ENCODE measurements at places on chromosomes 2 and 18.

DNA sequence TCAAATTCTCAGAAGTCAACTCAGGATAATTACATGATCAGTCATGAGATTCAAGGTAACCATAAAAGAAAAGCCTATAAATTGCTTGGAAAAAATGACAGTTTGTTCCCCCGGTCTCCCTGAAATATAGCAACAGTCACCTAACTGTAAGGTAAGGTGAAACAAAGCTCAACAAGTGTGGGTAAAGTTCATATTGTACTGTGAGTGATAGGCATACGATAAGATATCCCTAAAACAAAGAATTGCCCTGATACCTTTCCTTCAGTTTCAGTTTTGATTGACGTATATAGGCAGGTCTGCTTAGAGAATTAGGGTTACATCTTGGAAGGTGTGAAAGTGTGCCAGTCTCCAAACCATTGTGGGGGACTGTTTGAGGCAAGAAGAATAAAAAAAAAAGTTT lies 4.0 kb upstream of the CCBE1 start:
- no peak for DNase-seq

GRCh38 chr2:180324182-180324581 lies 317.1 kb upstream of the CWC22 start:
- DNase-seq = no peak

DNA sequence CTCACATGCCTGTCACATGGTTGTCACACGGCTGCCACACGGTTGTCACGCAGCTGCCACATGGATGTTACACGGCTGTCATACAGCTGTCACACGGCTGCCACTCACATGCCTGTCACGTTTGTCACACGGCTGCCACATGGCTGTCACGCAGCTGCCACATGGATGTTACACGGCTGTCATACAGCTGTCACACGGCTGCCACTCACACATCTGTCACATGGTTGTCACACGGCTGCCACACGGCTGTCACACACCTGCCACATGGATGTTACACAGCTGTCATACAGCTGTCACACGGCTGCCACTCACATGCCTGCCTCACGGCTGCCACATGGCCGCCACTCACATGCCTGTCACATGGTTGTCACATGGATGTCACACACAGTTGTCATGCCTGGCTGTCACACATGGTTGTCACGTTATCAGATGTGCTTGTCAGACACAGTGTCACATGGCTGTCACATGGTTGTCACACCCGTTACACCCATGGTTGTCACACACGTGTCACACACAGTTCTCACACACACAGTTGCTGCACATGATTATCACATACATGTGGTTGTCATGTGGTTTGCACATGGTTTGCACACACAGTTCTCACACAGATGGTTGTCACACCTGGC lies 19.4 kb downstream of the KCNG2 start:
- DNase-seq = no peak

GRCh38 chr2:231674587-231675338 lies 33.6 kb upstream of the PTMA start:
- DNase-seq = no peak

DNA sequence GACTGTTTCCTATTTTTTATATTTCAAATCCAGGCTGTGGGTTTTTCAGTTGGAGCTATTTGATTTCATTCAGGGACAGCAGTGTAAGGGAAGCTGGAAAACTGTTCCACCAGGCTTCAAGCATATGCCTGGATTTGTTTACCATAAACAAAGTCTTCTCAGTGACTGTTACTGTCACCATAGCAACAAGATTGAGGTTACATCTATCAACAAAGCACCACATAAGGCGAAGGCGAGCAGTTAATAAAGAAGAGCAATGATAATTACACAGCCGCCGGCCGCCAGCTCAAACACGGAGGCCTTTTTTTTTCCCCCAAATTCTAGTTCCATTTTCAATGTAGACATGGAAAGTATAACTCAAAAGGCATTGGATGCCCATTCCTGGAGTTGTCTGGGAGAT lies 553.7 kb upstream of the SYT4 start:
- DNase-seq = no peak

- no peak for DNase-seq
These were observed 923 bp downstream of the AMER3 start for GRCh38 chr2:130756053-130756873.

GRCh38 chr2:96817882-96818281 lies 1.8 kb downstream of the CNNM3 start:
- no peak for DNase-seq

DNA sequence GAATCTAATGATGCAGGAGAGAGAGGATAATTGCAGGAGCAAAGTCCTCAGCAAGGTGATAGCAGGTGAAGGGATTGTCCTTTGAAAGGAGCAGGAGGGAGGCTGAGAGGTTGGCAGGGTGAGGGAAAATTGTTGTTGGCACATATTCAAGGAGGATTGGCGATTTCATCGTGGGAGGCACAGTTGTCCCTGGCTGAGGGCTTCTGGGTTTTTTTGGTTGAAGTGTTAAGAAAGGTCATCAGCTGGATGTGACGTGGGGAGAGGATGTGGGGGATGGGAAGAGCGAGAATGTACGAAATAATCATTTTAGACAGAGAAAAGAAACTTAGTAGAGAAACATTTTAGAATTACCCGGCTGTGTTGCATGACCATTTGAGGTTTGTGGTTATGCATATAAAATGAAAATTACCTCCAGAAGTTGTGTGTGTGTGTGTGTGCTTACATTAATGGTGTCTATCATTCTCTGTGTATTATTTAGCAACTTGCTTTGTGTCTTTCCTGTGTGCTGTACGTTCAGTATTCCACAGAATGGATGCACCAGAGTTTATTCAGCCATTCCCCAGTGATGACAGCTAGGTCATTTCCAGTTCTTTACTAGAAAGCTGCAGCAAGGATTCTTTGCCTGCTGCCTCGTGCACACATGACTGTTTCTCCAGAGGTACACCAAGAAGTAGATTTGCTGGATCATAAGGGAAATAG lies 67.6 kb downstream of the SDC1 start:
- no peak for DNase-seq

- DNase-seq = no peak
These were observed 71.3 kb upstream of the FN1 start for GRCh38 chr2:215507136-215507535.

DNA sequence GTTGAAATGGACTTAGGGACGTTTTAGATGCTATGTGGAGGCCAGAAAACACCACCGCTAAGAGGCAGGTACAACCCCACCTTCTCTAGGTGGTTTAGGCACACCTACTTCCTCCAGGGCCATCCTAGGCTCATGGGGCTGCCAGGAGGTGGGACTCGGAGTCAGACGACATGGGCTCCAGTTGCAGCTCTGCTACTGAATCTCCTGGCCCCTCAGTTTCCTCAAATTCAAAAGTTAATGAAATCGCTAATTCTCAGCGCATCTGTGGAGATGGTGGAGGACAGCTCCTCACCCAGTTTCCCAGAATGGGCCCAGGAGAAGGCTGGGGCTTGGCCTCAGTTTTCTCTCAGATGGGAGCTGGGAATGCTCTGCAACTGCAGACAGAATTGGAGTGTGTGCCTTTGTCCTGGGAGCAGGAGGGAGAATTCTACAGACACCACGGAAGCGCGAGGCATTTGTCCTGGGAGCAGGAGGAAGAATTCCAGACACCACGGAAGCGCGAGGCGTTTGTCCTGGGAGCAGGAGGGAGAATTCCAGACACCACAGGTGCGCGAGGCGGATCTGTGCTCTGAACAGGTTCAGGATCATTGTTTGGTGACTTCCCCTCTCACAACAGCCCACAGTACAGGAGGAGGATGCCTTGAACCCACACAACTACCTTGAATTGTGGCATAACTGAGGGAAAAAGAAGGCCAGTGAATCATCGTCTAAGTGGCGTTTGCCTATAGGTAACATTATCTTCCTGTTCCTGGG lies 103.7 kb upstream of the PXDN start:
- no peak for DNase-seq

GRCh38 chr2:215764441-215765048 lies 248.8 kb downstream of the MREG start:
- no peak for DNase-seq
